ENCODE measurements at places on chromosomes 6 and 20. TPM values are rescaled to one million over a fixed set of nuclear protein-coding genes. Genes with fewer than 3 reads are reported as not detected.

DNA sequence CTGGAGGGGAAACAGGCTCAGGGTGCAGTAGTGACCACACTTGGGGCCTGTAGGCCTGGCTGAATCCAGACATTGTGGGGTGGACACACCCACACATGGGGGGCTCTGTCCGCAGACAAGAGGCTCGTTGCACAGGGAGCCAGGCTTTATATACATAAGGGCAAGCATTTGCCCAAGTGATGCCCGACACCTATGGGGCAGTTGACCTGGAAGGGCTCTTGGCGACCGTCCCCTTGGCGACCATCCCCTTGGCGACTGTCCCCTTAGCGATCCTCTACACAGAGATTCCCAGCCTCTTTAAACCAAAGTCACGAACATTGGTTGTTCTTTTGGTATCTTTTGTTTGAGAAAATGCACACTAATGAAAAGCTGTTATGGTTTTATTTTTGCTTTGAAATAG is 2.7 kb downstream of the TOX2 start:
- no peak overlapping the region for H3K27ac ChIP-seq
- no peak overlapping the region for H3K4me3 ChIP-seq
- H3K36me3 ChIP-seq, result no peaks in the 10 kb centered on the region
- H3K27me3 ChIP-seq, result peaks cover 32% of the 10 kb centered on the region

GRCh38 chr20:49415005-49415667 is 67.3 kb downstream of the KCNB1 start:
- DNase-seq, result no peak
- no peak overlapping the region for H3K27ac ChIP-seq
- no peak overlapping the region for H3K4me3 ChIP-seq
- no peaks in the 10 kb centered on the region for H3K36me3 ChIP-seq
- H3K27me3 ChIP-seq, result no peaks in the 10 kb centered on the region

CAGE1 gene
- total RNA-seq, result 1.3 TPM

GRCh38 chr6:42227173-42227850 is 9.7 kb upstream of the MRPS10 start:
- no peak overlapping the region for H3K4me3 ChIP-seq
- no peak for DNase-seq
- no peaks in the 10 kb centered on the region for H3K4me1 ChIP-seq
- no peaks in the 10 kb centered on the region for H3K27me3 ChIP-seq

GRCh38 chr20:17568045-17568788 is 1.7 kb upstream of the DSTN start:
- H3K27ac ChIP-seq, result no peak overlapping the region
- H3K36me3 ChIP-seq, result no peaks in the 10 kb centered on the region
- no peak for DNase-seq
- no peak overlapping the region for H3K4me3 ChIP-seq
- peaks cover 11% of the 10 kb centered on the region for H3K4me1 ChIP-seq

- no peaks in the 10 kb centered on the region for H3K4me1 ChIP-seq
- DNase-seq, result no peak
- no peaks in the 10 kb centered on the region for H3K27me3 ChIP-seq
- peaks cover 15% of the 10 kb centered on the region for H3K36me3 ChIP-seq
Observed at GRCh38 chr20:2930538-2930937, 57.3 kb downstream of the PTPRA start.
